HCT116 (cell line): ENCODE measurements at places on chromosomes 16 and 17.
A peak's percentile ranks its signal among the peaks of the same experiment; 100 is the strongest.

DNA sequence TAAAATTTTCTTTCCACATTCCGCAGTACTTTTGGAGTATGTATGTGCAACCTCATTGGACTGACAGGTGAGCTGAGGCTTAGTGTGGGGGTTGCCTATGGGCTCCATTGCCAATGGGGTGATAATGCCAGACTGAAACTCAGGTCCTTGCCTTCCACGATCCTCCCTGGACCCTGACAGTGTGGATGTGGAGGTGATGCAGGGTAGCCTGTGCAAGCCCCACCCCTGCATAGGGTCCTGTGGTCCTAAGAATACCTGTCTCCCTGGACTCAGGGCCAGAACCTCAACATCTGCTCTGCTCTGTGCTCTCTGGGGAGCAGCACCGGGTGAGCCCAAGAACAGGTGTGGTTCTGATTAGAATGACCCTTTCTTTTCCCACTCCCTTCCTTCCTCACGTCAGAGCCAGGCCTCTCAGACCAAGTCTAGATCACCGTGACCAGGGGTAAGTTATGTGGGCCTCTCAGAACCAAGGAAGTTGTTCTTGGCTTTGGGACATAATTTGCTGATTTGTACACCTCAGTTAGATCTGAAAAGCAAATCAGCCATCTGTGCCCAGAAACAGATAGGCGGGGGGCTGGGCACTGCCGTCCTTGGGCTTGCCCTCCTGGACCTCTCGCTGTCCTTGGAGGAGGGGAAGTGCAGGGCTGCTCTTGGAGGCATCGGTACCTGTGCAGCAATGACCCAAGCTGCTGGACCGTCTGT is 8.4 kb upstream of the TNS4 start:
- DNase-seq = no peak

DNA sequence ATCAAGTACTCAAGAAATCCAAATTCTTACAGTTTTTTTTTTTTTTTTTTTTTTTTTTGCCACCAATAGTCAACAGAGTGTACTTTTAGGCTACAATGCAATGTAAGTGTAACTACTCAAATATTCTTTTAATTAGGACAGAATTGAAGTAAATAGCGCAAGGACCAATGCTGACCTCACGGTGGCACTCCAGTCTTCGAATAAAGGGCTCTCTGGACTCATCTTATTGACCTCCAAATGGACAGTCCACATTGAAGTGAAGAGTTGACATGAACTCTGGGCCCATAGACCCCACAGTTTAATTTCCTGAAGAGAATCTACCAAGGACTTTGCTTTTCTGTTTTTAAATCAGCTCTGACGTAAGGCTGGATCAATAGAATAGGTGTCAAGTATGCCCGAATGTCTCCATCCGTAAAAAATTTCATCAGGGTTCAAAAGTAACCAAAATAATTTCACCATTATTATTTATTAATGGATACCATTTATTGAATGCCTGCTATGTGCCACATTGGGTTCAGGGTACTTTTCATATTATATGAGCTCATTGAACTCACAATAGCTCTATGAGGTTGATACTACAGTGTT is 7.3 kb upstream of the DDX52 start:
- peak; percentile 41 for DNase-seq

- no peak for DNase-seq
These were observed 24.5 kb upstream of the DNAH17 start for GRCh38 chr17:78601577-78602190.

- DNase-seq = no peak
These were observed 201.4 kb upstream of the CIBAR2 start for GRCh38 chr16:85313526-85314301.

DNA sequence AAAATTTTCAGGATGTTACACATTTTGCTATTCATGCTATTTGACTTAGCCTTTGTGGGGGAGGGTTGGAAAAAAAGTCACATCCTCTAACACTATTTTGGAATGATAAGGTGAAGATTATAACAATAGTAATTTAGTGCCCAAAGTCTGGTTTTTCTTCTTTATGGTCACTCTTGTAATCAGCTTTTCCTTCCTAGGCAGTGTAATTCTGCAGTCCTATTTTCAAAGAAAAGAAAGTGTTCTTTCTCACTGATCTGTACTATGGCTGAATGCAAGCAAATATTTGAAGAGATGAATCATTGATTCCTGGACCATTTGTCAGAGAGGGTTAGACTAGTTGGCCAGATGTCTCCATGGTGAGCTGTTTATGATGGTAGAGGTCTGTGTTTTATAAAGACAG is 8.4 kb downstream of the RSPRY1 start:
- peak; percentile 54 for DNase-seq

DNA sequence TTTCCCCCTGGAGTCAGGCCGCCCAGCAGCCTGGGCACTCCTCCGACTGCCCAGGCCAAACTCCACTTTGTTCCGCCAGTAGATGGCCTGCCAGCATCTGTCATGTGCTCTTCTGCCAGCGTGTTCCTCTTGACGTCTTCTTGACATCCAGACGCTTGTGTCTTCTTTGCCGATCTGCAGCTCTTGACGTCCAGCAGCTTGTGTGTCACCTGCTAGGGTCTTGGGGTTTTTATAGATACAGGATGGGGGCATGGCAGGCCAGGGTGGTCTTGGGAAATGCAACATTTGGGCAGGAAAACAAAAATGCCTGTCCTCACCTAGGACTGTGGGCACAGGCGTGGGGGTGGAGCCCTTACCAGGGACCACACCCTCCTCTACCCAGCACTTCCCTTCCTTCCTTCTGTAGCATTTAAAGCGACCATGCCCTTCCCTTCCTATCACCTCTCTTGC is 88.7 kb downstream of the BMERB1 start:
- DNase-seq = peak; percentile 45

DNA sequence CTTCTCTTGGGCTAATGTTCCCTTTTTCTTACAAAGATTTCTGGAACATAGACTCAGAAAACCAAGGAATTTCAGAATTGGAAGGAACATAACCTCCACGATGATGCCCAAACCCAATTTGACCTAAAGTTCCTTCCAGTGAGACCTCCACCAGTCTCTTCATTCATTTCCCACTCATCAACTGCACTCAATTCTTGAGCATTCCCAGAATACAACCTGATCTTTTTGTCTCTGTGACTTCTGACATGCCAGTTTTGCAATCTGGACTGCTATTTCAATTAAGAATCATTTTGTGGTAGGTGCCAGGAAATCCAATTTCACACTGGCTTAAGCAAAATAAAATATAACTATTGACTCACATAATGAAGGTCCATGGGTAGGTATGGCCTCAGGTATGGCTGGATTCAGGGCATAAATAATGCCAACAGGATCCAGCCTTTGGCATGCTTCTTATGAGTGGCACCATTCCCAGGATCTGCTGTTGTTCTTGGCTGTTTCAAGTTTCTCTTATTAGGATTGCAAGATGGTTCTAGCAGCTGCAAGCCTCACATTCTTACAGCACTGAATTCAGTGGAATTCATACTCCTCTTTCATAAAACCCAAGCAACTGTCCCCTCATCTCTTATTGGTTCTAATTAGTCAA is 184.3 kb downstream of the HS3ST4 start:
- no peak for DNase-seq

DNA sequence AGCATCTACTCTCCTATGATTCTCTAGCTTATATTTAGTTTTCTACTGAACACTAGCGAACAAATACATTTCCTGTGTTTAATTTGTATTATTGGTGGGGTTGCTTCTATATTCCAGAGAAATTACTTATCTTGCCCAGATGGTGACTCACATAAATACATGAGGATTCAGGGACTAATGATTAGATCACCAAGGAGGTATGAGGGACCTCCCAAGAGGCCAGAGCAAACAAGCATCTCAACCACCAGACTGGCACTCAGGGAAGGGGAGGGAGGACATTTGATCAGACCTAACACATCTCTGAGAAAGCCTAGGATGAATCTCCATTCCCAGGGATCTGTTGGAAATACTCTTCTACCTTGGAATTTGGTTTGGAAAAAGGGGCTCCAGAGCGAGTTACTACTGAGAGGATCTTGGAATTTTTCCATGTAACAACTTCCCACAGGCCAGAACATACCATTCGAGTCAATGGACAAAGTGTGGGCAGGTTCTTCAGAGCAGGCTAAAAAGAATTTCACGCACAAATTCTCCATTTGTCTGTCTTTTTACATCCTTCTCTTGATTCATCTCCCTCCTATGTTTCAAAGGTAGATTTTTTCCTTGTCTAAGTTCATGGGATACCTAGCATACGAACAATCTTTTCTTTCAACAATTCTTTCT is 262.6 kb upstream of the MYOCD start:
- no peak for DNase-seq

- no peak for DNase-seq
These were observed 1.1 kb upstream of the RAPGEFL1 start for GRCh38 chr17:40175928-40176753.

DNA sequence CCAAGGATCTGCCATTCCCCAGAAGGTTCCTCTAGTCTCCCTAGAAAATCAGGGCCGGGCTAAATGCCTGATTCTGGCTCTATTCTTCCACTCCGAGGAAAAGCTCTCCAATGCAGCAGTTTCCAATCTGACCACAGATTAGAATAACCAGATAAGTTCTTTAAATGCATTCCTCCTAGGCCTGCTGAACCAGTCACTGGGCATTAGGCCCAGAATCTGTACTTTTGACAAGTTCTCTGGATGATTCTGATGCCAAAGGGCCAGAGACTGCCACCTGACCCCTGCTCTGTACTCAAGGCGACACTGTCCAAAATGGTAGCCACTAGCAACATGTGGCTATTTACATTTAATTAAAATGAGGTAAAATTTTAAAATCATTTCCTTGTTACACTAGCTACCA is 22.3 kb downstream of the MAP3K14 start:
- no peak for DNase-seq

DNA sequence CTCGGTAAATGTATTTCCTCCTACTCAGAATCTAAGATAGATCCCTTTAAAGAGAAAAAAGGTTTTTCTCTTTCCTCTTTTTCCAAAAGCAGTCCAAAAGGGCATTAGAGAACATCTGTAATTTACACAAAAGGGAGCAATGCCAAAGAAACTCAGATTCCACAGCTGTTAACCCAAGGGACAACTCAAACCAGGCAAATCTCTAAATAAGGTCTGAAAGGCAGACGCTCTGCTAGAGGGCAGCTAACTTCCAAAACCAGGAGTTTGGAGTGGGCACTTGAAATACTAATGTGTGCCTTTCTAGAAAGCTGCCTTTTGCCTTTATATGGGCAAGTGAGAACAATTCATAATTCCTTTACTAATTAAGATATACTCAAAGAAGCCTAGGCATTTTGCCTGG is 435.7 kb downstream of the ZFHX3 start:
- DNase-seq = no peak

DNA sequence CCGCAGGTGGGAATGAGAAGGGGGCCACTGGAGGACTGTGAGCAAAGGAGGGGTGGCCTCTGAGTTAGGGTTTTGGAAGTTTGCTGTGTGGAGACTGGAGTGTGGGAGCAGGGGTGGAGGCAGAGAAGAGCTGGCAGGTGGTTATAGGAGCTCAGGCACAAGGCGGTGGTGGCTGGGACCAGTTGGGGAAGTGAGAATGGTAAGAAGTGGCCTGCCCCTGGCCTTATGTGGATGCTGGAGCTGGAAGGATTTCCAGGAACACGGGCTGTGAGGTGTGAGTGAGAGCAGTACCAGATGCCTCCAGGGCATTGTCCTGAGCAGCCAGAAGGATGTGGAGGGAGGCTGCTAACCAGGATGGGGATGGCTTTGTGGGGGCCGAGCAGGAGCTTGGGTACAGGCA is 277.2 kb downstream of the SNX29 start:
- no peak for DNase-seq

DNA sequence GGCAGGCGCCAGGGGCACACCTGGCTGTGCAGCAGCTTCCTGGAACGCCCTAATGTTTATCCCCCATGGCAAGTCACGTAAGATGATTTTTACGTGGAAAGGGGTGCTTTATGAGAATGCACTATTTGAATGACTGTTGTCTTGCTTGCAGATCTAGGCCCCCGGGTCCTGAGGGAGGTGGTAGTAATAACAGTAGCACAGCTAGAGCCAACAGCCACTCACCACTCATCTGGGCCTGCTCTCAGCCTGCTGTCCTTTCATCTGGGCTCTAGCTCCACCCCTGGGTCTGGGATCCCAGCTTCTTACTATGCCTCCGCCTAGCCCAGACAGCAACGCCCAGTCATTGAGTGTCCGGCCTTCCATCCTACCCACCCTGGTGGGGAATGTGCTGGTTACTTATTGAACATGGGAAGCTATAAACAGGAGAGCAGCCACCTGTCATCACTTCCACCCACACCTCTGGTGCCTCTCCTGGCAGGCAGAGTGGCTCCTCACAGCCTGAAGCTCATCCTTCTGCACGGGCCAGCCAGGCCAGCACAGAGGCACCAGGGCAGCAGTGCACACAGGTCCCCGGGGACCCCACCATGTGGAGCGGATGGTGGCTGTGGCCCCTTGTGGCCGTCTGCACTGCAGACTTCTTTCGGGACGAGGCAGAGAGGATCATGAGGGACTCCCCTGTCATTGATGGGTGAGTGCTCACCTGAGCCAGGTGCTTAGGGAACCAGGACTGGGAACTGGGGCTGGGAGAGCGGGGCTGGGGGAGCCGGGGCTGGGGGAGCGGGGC is 16.6 kb downstream of the DPEP1 start:
- DNase-seq = no peak

DNA sequence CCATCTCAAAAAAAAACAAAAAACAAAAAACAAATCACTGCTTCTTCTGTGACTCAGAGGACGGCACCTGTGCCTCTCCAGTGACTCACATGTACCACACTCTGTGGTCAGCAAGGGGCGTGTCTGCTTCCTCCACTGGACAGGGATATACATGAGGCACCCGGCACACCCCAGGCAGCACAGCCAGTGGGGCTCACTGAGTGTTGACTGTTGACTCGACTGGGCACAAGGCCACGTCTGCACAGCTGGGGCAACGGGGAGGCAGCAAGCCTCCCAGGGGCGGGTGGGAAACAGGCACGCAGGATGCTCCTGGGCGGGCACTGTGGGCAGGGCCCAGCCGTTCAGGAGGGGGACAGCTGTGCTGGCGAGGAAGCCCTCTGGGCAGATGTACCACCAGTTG is 64.1 kb downstream of the TIMM22 start:
- DNase-seq = peak; percentile 93

DNA sequence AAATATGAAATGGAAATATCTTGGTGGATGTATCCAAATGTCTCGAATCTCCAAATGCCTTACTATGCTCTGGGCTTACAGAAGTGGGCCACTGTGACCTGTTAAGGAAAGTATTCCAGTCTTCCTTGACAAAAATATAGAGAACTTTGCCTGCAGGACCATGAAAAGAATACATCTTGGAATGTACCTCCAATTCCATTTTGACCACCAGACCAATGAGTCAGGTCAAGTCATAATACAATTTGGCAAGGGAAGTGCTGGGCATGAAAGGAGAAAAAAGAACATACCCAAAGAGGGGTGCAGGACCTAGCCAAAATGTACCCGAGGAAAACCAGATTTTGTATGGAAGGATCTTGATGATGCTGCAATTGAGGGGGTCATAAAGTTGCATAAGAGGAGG is 1153.7 kb upstream of the GOT2 start:
- no peak for DNase-seq

GRCh38 chr17:81069135-81069645 is 34.2 kb downstream of the BAIAP2 start:
- DNase-seq = no peak

DNA sequence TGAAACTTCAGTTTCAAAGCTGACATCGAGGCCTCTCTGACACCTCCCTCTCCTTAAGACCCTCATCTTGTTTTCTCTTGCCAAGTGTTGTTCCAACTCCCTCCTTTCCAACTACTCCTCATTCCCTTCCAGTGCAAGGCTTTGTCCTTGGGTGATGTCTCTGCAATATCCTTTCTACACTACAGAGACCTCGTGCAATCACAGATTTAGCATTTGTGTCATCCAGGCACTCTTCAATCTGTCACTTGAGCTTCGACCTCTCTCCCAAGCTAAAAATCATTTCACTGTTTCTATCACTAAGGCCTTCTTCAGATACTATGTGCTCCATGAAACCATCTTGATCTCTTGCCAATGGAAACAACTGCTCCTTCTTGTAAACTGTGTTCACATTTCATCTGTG is 31.6 kb downstream of the TEKT3 start:
- DNase-seq = no peak
